ENCODE measurements at places on chromosomes 12 and 14.

DNA sequence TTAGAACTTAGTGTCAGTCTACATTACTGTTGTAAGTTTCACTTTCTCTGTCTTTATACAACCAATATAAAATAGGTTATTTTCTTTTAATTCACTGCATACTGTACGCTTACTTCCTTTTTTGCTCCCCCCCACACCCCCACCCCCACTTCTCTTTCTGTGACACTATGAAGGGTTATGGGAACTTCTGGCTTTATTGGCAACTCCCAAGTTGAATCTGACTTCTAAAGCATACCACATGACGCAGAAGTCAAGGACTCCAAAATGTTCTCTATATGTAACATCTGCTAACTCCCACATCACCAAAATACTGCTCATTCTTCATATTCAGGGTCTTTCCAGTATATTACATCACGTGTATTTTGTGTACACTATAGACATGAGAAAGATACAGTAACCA is 81.2 kb upstream of the ATXN7L3B start:
- no peak for DNase-seq

GRCh38 chr12:88546226-88546625 is 34.0 kb downstream of the KITLG start:
- DNase-seq: no peak

DNA sequence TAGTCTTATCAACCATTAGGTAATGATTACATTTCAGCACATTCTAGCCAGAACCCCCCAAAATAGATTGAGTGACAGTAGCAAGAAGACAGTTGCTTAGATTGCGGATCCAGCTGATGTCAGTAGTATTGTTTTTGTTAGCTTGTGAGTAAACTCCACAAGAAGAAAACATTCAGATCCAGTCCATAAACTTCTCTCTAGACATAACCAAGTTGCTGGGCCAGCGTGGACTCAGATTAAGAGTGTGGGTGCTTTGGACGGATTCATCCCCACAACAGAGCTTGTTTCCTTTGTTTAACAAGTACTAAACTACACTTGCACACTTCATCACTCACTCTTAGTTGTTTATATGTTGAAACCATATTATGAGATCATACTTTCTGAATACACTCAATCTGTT is 293.4 kb downstream of the NPAS3 start:
- no peak for DNase-seq

GRCh38 chr12:106085213-106085612 is 53.5 kb downstream of the NUAK1 start:
- DNase-seq: no peak

- no peak for DNase-seq
Observed at GRCh38 chr14:102333390-102333789, 13.8 kb downstream of the ZNF839 start.

DNA sequence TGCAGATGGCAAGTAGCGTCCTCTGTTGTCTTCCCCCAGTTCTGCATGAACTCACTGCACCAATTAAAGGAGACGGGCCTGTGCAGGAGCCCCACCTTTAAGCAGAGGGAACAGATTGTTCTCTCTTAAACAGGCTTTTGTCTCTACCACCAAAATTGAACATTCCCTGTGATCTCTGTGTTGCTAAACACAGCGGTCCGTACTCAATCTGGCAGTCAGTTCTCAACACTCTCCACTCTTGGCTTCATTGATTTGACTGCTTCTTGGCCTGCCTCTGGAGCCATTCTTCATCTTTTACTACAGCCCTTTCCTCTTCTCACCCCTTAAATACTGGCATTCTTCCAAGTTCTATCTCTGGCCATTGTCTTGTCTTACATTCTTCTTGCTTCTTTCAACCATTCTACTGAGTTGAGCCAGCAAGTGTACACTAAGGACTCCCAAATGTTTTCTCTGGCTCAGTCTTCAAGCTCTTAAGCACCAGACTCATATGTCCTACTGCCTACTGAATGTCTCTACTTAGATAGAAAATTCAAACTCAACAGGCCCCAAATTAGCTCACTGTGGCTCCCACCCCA is 8.0 kb upstream of the NT5DC3 start:
- DNase-seq: no peak

- no peak for DNase-seq
Observed at GRCh38 chr12:32266756-32267155, 132.6 kb upstream of the FGD4 start.

GRCh38 chr12:12806784-12807516 is 6.2 kb upstream of the DDX47 start:
- DNase-seq: no peak

DNA sequence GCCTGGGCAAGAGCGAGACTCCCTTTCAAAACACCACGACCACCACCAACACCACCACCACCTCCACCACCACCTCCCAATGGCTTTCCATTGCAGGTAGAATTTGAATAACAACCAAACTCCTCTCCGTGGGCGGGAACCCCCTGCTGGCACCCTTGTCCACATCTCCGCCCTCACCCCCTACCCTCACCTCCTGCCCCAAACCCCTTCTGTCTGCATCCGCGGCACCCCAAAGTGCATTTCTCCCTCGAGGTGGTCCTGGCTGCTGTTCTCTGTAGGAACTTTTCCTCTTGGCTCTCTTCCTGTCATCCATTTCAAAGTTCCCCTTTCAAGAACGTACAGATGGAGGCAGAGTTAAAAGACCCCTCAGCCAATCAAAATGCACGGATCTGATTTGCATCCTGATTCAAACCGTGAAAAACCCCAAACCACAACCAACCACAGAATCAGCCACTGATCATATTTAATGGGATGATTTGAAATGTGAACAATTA is 3.8 kb downstream of the SDSL start:
- DNase-seq: no peak

GRCh38 chr12:89166525-89166934 is 185.8 kb downstream of the DUSP6 start:
- DNase-seq: no peak

DNA sequence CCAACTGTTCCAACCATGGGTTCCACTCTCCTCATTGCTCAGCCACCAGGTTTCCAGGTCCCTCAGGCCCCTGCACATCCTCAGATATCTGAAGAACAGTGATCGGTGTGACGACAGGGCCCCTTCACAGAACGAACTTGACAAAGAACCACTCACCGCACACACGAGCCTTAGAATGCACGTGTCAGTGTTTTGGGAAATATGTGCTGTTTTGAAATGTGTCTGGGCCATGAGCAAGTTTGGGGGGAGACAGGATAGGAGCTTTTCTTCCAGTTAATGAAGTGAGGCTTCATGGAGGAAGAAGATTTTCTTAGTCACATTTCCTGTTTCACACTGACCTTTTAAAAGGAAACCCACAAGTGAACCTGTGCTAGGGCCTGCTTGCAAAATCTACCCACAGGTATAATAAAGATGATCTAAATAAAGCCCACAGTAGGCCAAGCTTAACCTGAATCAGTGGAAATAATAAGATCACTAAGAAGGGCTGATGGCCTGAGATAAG is 58.6 kb downstream of the ZFP36L1 start:
- DNase-seq: no peak

DNA sequence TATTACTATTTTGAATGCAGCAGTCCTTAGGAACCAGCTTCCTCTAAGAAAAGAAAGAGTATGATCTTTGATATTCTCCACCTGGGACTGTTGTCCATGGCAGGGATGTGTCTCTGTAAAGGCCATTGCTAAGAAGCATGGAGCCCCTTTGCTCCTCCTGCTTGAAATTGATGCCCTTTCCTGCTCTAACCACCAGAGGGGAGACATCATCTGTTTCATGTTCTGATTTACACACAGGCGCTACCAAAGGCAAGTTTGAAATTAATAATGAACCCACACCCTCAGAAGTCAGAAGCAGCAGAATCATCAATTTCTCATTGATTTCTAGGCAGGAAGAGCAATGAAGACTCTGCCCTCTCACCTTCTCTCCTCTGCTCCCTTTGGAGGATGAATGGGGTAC is 253.8 kb downstream of the RMST start:
- DNase-seq: no peak

Measured in activated naive CD4-positive, alpha-beta T cell (primary cell).